CD4-positive, alpha-beta T cell treated with Interleukin-6 at 100 ng/mL for 8 hours (primary cell): ENCODE measurements at places on chromosomes 1 and 21.

DNA sequence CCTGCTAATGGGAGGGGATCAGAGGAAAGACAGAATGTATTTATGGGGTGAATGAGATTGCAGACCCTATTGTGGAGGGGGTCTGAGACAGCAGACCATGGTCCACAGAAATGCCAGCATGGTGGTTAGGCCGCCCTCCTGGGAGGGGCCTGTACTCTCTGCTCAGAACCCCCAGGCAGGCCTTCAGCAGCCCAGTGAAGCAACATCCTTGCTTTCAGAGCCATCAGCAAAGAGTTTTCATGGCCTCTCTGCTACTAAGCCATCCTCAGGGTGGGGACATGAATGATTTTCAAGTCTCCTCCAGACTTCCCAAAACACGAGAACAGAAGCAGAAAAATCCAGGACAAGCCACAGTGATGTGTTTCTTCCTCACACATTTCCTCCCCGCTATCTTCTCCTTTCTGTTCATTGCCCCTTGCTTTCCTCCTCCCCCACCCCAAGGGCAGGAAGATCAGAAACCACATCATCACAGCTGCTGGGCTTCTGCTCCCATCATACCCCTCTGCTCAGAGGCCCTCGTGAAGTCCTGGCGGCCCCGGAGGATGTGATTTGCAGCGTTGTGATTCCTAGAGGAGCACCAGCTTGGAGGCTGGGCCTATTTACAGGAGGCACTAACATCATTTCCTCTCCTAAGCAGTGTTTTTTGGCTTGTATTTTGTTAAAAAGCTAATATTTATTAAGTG, 48.0 kb downstream of the ABCA4 start:
- no peak for DNase-seq

DNA sequence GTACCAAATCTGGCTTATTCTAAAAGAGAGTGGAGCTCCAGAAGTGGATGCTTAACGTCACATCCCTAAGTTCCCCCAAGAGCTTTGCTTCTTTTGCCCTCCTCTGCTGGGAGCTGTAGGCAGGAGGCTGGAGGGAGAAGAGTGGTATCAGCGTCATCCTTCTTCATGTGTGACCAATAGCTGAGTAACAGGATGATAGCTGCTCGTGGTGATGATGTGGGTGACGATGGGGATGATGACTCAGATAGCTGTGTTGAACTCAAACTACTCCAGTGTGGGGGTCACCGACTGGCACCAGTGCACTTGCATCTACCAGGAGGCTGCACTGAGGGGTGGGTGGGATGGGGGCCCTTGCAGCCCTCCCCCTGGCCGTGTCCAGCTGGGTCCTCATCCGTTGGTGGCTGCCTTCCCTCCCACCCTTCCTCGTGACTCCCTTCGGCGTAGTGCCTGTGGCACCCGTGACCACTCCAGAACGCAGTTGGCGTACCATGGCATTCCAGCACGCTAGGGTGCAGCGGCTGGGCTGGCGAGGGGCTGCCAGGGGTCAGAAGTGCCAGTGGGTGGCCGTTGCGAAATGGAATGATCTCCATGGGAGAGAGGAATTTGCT, 1.1 kb downstream of the IGFN1 start:
- DNase-seq = no peak

GRCh38 chr1:154861607-154862094, 8.4 kb downstream of the KCNN3 start:
- no peak for DNase-seq

DNA sequence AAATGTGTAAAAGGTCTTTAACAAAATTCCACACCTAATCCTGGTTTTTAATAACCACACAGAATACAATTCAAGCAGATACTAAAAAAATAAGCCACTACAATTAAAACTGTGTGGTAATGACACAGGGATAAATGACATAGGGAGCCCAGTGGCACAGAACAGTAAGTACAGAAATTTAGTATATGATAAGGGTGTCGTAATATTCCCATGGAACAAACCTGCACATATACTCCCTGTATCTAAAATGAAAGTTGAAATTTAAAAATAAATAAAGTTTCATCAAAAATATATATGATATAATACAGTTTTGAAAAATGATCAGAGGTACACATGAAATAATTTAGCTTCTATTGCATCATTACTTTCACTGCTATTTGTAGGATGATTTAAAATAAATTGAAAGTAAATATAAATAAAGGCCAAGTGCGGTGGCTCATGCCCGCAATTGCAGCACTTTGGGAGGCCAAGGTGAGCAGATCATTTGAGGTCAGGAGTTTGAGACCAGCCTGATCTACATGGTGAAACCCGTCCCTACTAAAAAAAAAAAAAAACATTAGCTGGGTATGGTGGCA, 56.5 kb downstream of the COLGALT2 start:
- no peak for DNase-seq

DNA sequence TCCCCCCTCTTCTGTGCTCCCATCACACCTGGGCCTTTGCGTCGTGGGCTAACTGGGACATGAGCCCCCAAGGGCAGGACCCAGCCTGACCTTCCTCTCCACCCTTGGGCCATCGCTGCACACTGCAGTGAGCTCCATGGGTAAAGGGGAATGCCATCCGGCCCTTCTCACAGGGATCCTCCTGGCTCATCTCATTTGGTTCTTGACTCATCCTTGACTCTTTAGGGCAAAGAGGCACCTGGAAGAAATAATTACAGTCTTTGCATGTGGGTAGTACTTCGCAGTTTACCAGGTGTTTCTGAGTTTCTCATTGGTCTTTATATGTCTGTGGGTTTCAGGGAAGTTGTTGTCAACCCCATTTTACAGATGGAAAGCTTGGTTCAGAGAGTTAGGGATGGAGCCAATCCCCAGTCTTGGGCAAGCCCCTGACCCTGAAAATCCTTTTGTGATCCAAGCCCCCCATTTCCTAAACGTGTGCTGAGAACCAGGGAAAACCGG, 59.3 kb upstream of the ID3 start:
- no peak for DNase-seq

DNA sequence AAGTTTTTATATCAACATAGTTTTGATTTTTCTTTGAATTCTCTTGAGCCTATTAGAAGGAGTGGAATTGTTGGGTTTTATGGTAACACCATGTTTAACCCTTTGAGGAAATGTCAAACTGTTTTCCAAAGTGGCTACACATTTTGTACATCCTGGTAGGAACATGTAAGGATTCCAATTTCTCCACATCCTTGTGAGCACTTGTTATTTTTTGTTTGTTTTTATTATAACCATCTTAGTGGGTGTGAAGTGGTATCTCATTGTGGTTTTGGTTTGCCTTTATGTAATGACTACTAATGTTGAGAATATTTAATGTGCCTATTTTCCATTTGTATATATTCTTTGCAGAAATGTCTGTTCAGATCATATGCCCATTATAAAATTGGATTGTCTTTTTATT, 120.5 kb downstream of the FGGY start:
- DNase-seq = no peak

DNA sequence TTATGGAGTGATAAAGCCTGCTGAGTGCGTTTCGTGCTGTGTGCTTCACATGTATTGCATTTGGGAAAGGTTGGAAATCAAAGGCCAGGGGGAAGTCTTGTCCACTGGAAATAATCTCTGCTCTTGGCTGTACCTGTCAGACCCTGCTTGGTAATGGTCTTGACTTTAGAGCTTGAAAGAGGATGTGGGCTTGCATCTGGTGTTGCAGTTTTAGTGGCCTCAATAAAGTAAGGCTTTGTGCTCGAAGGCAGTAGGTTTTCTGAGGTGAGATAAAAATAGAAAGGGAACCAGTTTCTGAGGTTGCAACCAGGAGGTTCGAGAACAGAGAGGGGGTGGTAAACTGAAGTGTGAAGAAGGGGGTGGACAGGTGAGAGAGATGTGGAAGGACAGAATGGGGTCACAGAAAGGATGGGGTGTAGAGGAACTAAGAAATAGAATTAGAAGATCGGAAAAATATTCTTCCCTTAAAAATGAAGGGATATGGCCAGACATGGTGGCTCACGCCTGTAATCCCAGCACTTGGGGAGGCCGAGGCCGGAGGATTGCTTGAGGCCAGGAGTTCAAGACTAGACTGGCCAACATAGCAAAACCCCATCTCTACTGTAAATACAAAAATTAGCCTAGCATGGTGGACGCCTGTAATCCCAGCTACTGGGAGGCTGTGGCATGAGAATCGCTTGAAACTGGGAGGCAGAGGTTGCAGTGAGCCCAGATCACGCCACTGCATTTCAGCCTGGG, 1.5 kb downstream of the S100PBP start:
- DNase-seq = peak; percentile 14

DNA sequence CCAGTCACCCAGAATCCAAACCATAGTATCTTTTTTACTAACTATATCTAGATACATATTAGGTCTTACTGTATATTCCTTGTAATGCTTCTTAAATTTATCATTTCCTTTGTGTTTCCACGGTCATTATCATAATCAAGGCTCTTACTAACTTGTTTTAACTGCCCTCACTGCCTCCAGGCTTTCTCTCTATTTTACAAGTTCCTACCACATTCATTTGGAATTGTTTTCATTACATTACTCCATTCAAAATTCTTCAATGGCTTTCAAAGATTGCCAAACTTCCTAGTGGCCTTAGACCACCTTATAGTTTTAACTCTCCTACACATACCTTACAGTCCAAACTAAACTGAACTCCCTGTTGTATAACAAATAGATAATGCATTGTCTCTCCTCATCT, 6.3 kb downstream of the HFM1 start:
- no peak for DNase-seq

DNA sequence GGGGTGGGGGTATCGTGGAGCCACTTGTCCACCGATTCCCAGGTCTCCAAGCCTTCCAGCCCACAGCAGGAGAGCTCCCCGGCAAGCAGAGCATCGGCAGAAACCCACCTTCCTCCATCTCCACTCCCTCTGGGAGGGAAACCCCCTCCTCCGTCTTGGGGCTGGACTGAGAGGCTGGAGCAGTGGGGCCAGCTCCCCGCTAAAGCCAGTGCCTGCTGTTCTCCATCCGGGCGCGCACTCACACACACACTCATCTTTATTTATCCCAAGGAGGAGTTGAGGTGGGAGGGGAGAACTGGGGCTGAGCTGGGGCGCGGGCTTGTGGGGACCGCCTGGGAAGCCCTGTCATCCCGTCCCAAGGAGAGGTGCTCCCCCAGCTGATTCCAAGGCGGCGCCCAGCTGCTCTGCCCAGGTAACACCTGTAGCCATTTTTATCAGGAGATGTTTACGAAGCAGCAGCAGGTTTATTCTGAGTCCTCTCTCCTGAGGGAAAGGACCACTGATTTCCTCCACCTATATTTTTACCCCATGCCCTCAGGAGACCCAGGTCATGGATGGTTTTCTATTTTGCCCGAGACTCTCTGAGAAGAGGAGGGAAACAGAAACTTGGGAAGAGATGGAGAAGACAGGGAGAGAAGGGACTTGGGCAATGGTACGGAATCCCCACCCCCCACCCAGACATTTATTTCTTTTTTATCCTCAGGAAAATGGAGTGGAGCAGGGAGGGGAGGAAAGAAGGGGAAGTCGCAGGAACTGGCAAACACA, 2.1 kb downstream of the KCNN3 start:
- no peak for DNase-seq

DNA sequence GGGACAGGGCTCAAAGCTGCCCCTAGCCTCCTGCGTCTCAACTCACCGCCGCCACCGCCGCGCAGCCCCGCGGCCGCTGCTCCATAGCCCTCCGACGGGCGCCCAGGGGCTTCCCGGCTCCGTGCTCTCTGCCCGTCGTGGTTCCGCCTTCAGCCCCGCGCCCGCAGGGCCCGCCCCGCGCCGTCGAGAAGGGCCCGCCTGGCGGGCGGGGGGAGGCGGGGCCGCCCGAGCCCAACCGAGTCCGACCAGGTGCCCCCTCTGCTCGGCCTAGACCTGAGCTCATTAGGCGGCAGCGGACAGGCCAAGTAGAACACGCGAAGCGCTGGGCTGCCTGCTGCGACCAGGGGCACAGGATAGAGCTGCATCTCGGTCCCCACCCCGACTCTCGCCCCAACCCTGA, at the start of gene TNFRSF25:
Gene TNFRSF25, minus strand, starts transcription at position 151 of the 400 bp plus-strand sequence. Its CDS starts 66 bp downstream, at position 85.
- DNase-seq = peak; percentile 60

GRCh38 chr1:46489169-46489637, 433 bp upstream of the DMBX1 start:
- DNase-seq = no peak

DNA sequence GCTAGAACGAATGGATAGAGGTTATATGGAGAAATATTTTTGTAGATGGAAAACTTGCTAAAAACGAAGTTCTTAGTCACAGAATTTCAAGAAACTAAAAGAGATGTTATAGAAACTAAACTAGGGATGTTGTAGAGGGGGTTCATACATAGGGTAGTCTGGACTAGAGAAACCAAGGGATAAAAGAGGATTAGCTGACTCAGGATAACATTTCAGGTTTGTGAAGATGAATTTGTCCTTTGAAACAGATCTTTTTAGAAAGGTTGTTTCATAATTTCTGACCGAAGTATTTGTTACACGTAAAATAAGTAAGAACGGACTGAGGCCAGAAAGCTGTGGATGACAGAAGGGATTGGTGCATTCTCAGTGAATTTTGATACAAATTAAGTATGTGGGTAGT, 13.6 kb downstream of the YTHDF2 start:
- DNase-seq = no peak

DNA sequence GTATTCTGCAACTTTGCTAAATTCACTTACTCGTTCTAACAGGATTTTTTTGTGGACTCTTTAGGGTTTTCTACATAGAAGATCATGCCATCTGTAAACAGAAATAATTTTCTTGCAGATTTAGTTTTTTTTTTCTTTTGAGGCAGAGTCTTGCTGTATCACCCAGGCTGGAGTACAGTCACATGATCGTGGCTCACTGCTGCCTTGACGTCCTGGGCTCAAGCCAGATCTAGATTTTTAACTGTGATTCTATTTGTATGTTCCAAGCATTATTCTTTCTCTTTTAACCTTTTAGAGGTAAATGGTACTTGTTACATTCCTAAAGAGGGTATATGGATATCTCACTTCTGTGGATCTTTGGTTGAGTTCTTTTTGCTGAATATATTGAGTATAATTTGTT, 18.6 kb downstream of the FABP3 start:
- no peak for DNase-seq

DNA sequence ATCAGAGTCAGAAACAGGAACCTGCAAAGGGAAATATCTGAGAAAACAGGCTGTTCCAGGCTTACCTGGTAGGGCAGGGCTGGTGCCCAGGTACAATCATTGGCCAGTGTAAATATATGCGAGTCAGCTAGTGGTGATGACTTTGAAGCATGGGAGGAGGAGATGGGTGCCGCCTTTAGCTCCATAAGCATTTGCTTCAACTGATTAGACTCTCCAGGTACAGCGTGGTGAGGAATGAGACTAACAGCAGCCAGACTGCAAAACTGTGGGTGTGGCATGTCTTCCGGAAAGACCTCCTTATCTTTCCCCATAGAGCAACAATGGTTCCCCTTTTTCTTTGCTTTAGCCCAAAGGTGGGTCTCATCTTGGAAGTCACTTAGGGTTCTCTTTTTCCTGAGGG, 137.2 kb downstream of the LRIG2 start:
- DNase-seq = no peak

DNA sequence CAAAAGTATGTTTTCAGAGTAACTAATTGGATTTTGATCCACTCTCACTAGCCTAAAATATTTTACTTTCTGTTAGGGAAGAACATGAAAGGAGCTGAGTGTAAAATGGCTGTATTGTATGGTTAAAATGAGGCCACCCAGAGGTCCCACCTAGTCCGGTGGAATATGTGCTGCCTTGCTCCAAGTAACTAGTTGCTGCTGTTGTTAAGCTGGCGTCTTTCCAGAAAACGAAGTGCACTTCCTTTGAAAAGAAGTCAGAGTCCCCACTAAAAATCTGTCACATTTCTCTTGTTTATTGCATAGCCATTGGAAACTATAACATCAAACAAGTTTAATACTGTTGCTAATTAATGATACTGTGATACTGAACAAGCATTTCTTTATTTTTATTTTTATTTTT, 3.2 kb downstream of the SLC25A33 start:
- DNase-seq = no peak

- no peak for DNase-seq
These were observed 90.7 kb downstream of the GPR88 start for GRCh38 chr1:100628631-100629081.
